ENCODE measurements at places on chromosomes 12 and 14.

DNA sequence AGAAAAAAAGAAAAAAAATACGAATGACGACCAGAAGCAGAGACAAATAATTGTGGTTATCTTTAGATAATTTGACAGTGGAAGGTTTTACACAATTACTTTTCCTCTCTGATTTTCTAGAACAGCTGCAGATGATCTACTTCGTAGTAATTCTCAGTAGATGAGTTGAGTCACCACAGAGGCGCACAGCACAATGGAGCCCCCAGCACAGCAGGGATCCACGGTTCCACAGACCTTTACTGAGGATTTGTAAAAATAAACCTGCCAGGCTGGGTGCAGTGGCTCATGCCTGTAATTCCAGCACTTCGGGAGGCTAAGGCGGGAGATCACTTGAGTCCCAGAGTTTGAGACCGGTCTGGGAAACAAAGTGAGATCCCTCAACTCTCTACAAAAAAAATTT lies 29.3 kb downstream of the AMN start:
- no peak for DNase-seq

GRCh38 chr14:24106672-24107271 lies 7.8 kb upstream of the DCAF11 start:
- DNase-seq, result no peak

- DNase-seq, result no peak
Observed at GRCh38 chr12:26255893-26256645, 60.7 kb downstream of the SSPN start.

- peak; percentile 48 for DNase-seq
Observed at GRCh38 chr12:70418101-70418500, 52.0 kb downstream of the KCNMB4 start.

DNA sequence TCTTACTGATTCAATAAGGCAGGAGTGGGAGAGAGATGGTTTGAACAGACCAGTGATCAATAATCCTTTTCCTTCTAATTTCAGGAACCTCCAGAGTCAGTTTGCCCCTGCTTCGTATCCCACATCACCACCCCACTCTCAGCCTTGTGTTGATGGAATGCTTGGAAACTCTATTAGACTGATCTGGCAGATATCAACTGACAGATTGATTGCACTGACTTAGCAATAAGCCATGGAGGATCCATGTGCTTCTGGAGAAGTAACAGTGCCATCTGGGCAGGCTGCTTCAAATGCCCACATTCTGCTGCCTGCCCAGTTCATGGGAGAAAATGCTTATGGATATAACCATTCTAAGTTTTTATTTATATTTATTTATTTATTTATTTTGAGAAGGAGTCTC lies 218.0 kb downstream of the SLC2A13 start:
- DNase-seq, result no peak

- no peak for DNase-seq
Observed at GRCh38 chr14:72495668-72496067, 398.2 kb downstream of the DPF3 start.

GRCh38 chr12:22880807-22881206 lies 255.8 kb downstream of the ETNK1 start:
- no peak for DNase-seq

DNA sequence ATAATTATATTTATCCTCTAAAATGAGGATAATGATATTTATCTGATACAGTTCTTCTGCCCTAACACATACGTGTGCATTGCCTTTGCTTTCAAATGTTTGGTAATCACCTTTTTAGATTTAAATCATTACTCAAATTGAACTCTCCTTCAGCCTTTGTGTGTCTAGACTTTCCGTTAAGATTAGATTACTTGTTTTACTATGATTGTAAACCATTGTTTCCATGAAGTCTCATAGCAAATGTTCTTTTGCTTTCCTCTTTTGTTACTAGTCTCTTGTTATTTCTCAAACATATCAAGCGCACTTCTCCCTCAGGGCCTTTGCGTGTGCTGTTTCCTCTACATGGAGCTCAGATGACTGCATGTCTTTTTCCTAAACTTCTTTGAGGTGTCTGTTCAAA lies 63.7 kb downstream of the ETV6 start:
- DNase-seq, result no peak

- no peak for DNase-seq
Observed at GRCh38 chr12:132053338-132054330, 90.5 kb downstream of the DDX51 start.

GRCh38 chr12:5201554-5202218 lies 158.0 kb downstream of the KCNA5 start:
- no peak for DNase-seq

GRCh38 chr12:20272161-20272560 lies 96.2 kb upstream of the PDE3A start:
- DNase-seq, result no peak

- DNase-seq, result no peak
Observed at GRCh38 chr12:89311703-89312293, 40.5 kb downstream of the DUSP6 start.

- no peak for DNase-seq
Observed at GRCh38 chr14:71711619-71712018, 220.6 kb upstream of the RGS6 start.

DNA sequence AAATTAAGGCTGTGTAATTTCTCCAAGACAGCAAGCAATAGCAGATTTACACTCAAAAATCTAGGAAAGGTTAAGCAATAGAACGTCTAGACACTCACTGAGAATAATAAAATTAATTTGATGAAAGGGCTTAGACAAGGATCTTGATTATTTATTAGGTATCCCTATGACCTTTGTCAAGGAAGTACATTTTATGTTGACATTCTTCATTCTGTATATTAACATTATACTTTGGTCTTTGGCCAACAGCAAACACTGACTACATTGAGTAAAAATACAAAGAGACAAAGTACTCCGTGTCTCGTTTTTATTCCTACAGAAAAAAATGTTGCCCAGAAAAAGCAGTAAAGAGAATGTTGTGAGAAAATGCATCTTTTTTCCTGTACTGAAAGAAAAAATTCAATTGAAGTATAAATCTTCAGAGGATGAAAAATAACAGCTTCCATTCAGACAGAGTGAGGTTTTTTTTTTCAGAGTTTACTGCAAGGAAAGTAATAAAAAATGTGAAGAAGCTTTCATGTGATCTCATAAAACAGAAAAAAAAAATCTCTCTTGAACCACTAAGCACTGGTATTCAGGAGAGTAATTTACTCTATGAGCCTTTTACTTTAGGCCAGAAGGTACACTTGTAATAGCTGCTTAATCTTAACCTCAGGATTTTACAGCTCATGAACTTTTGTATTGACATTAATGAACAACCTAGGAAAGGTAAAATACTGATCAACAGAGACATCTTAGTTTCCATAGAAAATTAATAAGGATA lies 605.0 kb downstream of the FSCB start:
- no peak for DNase-seq

Measured in NCI-H526 treated with DMSO at 0.1 percent for 48 hours (cell line).